ENCODE measurements at places on chromosomes 5 and 9.

DNA sequence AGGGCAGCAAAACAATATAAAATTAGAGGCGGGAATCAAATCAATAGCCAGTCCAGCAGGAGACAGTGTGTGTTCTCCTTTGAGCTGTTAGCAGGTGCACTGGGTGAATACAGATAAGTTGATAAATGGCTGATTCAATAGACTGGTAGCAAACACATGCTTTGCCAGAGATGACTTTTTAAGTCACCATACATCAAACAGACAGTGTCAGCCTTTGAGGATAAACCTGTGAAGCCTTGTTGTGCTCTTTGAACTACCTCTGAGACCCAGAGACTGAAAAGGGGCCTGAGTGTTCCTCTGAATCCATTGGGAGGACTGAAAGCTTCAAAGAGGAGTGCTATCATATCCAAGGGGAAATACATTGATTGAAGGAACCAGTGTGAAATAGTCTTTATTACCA is 301.9 kb downstream of the RASEF start:
- no peak for DNase-seq

- peak; percentile 66 for DNase-seq
Observed at GRCh38 chr9:5488221-5489008, 21.9 kb upstream of the PDCD1LG2 start.

GRCh38 chr5:79521156-79521555 is 7.2 kb upstream of the HOMER1 start:
- no peak for DNase-seq

DNA sequence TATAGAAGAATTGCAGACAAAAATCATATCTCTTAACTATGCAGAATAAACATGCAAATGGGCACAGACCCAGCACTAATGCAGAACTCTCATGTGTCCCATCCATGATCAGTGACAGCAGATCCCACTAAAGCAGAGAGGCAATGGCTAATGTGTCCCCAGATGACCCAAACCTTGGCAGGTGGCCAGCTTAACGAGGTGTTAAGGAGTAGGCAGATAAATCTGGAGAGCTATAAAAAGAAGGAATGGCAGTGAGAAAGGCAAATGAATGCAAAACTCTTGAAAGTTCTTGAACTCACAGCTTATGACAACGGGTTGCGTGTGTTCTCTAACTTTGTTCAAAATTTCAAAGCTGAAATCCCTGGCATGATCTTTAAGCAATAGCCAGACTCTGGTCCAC is 265.4 kb downstream of the RASEF start:
- DNase-seq: no peak

DNA sequence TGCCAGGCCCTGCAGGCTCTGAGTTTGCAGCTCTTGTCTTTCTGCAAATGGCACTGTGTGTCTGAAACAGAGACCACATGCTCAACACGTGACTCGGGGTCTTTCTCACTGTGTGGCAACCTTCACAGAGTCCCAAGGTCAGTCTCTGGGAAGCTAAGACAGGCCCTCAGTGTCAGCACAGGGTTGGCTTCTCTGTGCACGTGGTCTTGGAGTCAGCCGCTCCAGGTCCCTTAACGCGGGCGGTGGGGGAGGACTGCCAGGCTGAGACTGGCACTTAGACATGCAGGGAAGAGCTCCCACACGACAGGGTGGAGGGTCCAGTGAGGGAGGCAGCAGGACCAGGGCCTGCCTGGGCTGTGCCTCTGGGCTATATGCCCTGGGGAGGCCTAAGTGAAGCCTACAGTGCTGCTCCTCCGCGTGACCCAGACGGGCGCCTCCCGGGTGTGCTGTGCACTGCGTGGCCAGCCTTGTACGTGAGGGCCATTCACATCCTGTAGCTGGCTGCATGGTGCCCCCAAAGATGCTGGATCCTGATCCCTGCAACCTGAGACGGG is 76.8 kb downstream of the ADAMTS2 start:
- DNase-seq: no peak

DNA sequence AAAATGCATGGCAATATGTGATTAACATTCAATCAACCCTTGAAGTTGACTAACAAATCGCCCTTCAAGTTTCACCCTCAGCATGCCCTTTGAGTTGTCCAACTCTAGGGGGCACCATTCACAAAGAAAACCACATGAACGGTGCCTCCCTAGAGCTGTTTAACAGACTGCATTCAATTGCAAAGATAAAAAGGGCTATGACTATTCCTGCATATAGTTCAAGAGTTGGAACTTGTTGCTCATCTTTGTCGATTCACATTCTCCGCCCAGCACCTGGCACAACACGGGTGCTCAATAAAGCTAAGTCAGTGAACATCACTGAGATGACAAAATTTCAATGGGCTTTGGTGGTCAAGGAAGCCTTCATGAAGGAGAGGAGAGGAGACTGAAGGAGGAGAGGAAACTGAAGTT is 69.6 kb upstream of the SLC30A5 start:
- DNase-seq: peak; percentile 67

GRCh38 chr9:86672966-86673365 is 274.3 kb downstream of the GAS1 start:
- no peak for DNase-seq

DNA sequence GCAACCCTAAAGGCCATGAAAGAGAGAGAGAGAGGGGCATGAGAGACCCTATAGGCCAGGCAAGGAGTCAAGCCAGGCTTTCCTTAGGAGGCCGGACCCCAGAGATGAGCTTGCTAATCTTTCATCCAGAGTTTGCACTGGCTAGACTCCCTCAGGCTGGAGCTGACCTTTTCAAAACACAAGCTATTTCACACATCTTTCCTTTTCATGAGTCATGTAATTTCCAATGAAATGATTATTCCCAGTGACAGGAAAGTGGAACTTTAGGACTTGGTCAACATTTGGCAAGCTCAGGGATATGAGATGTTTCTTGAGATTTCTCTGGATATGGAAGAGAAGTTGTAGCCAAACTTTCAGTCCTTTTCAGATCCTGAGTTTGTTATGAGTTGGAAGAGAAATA is 117.7 kb downstream of the TARS1 start:
- DNase-seq: no peak

- no peak for DNase-seq
Observed at GRCh38 chr5:35098214-35098613, 50.5 kb upstream of the AGXT2 start.

- no peak for DNase-seq
Observed at GRCh38 chr9:79007701-79008483, 563.9 kb upstream of the TLE4 start.

GRCh38 chr9:18721267-18721994 is 247.5 kb downstream of the ADAMTSL1 start:
- DNase-seq: no peak

All from fibroblast of pulmonary artery (primary cell).